ENCODE measurements at places on chromosomes 3 and 15.

DNA sequence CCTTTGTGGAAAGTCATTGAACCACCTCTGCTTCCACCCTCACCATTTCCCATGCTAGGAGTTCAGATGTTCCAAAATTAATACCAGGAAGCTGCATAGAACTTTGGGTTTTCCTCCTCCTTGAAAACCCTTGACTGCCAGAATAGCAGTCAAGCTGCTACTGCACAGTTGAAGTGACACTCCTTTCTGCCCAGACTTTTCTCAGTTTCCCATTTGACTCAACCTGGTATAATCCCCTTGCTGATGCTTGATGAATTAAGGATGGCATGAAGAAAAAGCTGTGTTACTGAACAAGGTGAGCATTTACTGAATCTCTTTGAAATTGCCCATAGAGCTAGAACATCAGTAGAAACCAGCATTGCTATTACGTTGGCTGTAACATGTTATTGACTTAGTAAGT, 286.0 kb downstream of the EDEM1 start:
- DNase-seq, result no peak

GRCh38 chr3:7242303-7242635, 381.4 kb downstream of the GRM7 start:
- DNase-seq, result no peak

GRCh38 chr3:85560088-85560785, 601.4 kb downstream of the CADM2 start:
- no peak for DNase-seq

DNA sequence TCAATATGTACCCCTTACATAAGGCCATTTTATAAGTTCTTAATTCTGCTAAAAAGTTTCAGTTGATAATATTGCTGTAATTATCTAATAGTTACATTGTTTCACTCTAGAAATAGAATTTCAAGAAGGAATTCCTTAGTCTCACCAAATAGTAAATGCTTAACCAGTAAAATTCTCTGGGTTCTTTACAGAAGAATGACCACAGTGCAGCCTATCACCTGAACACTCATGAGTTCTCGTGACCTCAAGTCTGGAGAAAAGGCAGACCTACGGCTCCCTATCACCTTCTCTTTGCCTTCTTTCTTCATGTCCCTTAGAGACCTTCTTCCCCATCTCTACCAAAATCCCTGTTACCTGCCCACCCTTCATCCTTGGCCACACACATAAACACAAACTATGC, 30.9 kb downstream of the CCDC191 start:
- DNase-seq, result no peak

GRCh38 chr3:55609230-55609827, 122.2 kb upstream of the WNT5A start:
- DNase-seq, result no peak

DNA sequence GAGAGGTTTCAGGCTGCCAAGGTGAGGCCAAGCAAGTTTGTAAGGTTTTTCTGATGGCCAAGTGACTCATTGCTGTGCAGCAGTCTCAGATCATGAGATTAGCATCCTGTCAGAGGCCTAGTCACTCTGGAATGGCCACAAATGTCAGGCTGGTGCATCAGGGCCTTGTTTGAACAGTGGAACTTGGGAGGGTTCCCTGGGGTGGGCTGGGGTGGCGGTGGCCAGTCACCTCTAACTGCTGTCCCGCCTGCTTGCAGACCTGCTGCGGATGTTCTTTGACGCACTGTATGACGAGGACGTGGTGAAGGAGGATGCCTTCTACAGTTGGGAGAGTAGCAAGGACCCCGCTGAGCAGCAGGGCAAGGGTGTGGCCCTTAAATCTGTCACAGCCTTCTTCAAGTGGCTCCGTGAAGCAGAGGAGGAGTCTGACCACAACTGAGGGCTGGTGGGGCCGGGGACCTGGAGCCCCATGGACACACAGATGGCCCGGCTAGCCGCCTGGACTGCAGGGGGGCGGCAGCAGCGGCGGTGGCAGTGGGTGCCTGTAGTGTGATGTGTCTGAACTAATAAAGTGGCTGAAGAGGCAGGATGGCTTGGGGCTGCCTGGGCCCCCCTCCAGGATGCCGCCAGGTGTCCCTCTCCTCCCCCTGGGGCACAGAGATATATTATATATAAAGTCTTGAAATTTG, 2.8 kb upstream of the FAM131A start:
- no peak for DNase-seq

GRCh38 chr15:40134885-40135284, 26.0 kb upstream of the BUB1B start:
- no peak for DNase-seq

DNA sequence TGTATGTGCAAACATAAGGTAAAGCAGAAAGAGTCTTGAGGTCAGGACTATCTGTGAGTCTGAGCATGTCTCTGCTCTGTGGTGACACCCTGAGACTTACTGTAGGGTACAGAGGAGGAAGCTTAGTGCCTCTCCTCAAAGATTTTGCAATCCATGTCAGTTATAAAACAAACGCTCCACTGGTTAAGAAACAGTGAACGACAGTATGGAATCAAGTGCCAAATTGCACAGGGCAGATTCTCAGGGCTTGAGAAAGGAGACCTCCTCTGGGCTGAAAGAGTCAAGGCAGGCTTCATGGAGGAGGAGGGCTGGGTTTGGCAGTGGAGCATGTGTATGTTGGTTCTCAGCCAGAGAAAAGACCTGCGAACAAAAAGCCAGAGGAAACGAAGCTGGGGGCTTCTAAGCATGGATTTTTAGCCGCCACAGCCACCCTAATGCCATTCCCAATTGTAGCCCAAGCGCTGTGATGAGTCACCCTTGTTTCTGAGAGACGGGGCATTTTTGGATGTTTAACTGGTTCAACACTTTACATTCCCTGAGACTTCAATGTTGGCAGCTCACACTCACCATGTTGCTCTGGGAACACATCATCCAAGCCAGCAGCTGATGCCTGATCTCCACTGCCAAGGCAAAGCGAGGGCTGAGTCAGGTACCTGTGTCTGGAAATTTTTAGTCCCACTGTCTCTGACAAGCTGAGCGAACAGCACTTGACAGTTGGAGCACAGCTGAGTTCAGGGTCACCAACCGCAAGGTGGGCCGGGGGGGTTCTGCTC, 3.4 kb upstream of the DGKG start:
- no peak for DNase-seq

DNA sequence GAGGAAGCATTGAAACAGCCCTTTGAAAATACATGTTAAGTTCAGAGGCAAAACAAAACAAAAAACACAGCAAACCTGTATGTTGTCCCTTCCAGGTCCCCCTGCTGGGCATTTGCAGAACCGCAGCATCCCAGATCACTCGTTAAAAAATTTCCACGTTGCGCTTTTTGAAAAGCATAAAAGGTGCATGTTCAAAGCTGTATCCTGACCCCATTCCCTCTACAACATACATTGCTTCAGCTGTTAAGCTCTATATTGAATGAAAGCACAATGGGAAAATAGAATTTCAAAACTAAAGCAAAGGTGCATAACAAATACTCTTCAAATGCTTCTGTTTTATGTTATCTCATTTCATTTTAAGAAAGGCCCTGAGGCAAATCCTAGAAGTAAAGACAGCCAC, 328.3 kb downstream of the THSD4 start:
- no peak for DNase-seq

GRCh38 chr3:71260782-71261181, 322.7 kb downstream of the FOXP1 start:
- DNase-seq, result no peak
